ENCODE measurements at places on chromosomes 3 and 15. TPM values are rescaled to one million over a fixed set of nuclear protein-coding genes. Genes with fewer than 3 reads are reported as not detected.

GRCh38 chr15:91965501-91966193 lies 112.1 kb downstream of the SLCO3A1 start:
- peaks cover 5% of the 10 kb centered on the region for H3K4me1 ChIP-seq
- H3K27me3 ChIP-seq = peaks cover 16% of the 10 kb centered on the region
- peaks cover 2% of the 10 kb centered on the region for H3K36me3 ChIP-seq
- no peak for DNase-seq
- H3K27ac ChIP-seq = no peak overlapping the region

Gene PSTPIP1
- not detected for total RNA-seq

DNA sequence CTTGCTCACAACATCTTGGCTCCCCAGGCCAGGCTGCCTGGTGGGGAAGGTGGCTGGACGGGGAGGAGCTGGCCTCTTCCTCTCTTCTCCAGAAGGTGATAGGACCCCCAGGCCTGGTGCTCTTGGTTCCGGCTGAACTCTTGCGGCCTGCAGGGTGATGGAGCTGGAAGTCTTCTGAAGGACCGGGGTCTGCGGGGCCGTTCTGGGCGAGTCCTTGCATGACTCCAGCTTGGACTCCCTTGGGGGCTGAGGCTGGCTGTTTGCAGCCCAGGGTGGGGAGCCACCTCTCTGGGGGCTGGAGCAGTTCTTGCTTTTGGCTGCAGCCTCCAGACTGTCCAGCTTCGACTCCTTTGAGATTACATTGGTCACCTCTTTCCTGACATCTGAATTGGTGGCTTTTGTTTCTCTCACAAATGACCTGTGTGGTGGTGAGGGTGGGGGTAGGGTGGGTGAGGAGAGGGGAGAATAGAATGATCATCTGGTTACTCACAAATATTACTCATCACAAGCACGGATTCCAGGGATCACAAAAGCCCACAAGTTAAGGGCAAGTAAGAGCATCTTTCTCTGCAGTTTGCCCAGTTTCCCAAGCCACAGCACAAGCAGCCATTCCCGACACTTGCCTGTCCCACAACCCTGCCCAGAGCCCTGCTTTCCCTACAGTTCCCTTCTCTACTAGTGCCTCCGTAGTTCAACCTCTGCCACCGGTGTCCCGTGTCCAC lies 149.1 kb upstream of the HACD2 start:
- H3K27me3 ChIP-seq = peaks cover 14% of the 10 kb centered on the region
- H3K36me3 ChIP-seq = no peaks in the 10 kb centered on the region

Gene LMAN1L
- total RNA-seq = not detected

DNA sequence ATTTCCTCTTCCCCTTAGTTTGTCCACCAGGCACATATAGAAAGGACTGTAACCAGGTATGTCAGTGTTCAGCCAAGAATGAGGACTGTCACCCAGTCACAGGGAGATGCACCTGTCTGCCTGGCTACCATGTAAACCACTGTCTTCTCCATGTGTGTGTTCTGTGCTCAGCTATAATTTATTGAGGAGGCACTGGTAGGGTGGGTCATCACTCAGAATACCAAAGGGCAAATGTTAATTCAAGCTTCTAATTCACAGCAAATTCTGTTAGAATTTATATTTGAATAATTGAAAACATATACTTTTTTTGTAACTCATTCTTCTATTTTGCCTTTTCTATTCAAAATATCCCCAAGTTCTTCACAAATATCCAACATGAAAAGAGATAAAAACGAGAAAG lies 780.4 kb downstream of the MECOM start:
- no peak overlapping the region for H3K27ac ChIP-seq
- peaks cover 2% of the 10 kb centered on the region for H3K27me3 ChIP-seq
- no peaks in the 10 kb centered on the region for H3K36me3 ChIP-seq

- no peaks in the 10 kb centered on the region for H3K4me1 ChIP-seq
- DNase-seq = no peak
- no peaks in the 10 kb centered on the region for H3K27me3 ChIP-seq
Measured at GRCh38 chr3:162780313-162780712, 1283.7 kb downstream of the OTOL1 start.

GRCh38 chr3:109851854-109852253 lies 514.5 kb upstream of the DPPA4 start:
- no peak overlapping the region for H3K4me3 ChIP-seq
- no peaks in the 10 kb centered on the region for H3K4me1 ChIP-seq
- no peaks in the 10 kb centered on the region for H3K36me3 ChIP-seq
- DNase-seq = no peak
- no peaks in the 10 kb centered on the region for H3K27me3 ChIP-seq
- H3K27ac ChIP-seq = no peak overlapping the region

Gene STRC
- total RNA-seq = 1.6 TPM

GRCh38 chr3:77321646-77322045 lies 281.7 kb downstream of the ROBO2 start:
- peak overlapping the region; percentile 19 for H3K27ac ChIP-seq
- H3K4me1 ChIP-seq = peaks cover 7% of the 10 kb centered on the region
- no peaks in the 10 kb centered on the region for H3K27me3 ChIP-seq
- H3K4me3 ChIP-seq = no peak overlapping the region

- no peak overlapping the region for H3K27ac ChIP-seq
- peaks cover 3% of the 10 kb centered on the region for H3K4me1 ChIP-seq
- H3K4me3 ChIP-seq = no peak overlapping the region
- no peaks in the 10 kb centered on the region for H3K27me3 ChIP-seq
- no peak for DNase-seq
Measured at GRCh38 chr3:27585429-27585828, 101.2 kb upstream of the SLC4A7 start.

GRCh38 chr3:184474897-184475296 lies 86.7 kb upstream of the EPHB3 start:
- peaks cover 29% of the 10 kb centered on the region for H3K27me3 ChIP-seq
- H3K36me3 ChIP-seq = peaks cover 1% of the 10 kb centered on the region
- no peak overlapping the region for H3K27ac ChIP-seq
- H3K4me3 ChIP-seq = no peak overlapping the region

Gene PTPRG
- 44.3 TPM for total RNA-seq

GRCh38 chr3:33941804-33942203 lies 143.4 kb downstream of the PDCD6IP start:
- H3K27ac ChIP-seq = no peak overlapping the region
- H3K36me3 ChIP-seq = no peaks in the 10 kb centered on the region
- DNase-seq = no peak
- peaks cover 4% of the 10 kb centered on the region for H3K27me3 ChIP-seq

DNA sequence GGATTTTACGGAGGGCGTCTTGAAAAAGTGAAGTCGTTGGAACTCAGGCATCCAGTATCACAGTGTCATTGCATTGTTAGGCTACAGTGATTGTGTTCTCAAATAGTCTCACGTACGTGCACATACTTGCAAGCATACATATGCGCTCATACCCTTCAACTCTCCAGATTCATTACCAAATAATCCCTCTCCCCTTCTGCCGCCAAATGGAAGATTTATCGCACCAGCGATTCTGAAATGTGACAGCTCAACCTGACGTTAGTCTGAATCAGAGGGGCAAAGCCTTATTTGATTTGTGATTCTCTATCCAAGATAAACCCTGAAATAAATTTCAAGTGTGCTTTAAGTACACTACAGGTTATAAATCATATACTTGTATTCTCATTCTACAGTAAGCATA lies 119.4 kb downstream of the GADL1 start:
- no peak for DNase-seq
- no peak overlapping the region for H3K27ac ChIP-seq
- H3K27me3 ChIP-seq = peaks cover 6% of the 10 kb centered on the region
- peaks cover 32% of the 10 kb centered on the region for H3K4me1 ChIP-seq
- no peaks in the 10 kb centered on the region for H3K36me3 ChIP-seq

DNA sequence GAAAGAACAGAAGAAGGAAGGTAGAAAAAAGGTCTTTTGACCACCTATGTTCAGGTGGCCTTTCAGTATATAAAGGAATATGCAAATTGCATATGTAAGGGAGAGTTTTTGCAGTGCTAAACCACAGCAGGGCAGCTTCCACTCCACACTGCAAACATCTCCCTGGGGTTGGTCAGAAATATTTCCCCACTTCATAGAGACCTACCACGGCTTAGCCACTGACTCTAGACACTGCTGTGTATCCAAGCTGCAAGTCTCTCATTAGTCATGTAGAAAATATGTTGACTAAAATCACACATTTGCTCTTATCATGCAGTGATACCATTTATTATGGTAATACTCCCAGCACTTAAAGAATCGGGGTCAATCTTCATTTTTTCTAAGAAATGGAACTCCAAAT lies 214.9 kb upstream of the NR2F2 start:
- no peak for DNase-seq
- no peaks in the 10 kb centered on the region for H3K27me3 ChIP-seq
- no peaks in the 10 kb centered on the region for H3K36me3 ChIP-seq
- no peak overlapping the region for H3K27ac ChIP-seq

DNA sequence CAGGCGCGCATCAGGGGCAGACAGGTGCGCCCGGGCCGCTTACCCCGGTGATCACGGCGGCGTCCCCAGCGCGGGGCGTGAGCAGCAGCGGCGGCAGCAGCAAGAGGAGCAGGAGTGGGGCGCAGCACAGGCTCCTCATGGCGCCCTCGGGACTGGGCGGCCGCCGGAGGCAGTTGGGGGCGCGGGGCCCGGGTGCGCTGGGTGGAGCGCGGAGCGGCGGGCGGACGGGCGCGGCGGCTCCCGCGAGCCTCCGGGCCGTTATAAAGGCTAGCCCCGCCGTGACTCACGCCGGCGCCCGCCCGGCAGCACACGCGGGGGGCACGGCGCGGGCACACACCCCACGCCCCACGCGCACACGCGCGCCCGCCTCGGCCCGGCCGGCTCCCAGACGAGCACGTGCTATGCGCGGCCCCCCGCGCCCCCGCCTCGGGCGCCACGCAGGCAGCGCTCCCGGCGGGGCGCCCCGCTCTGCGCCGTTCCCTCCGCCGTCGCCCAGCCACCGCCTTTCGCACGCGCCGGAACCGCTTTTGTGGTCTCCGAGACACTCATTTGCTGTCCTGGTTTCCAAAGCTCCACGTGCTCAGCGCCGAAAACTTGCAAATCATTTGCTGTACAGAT lies at the start of gene PROK2:
Gene PROK2, minus strand, starts transcription at position 235 of the 618 bp plus-strand sequence. Its CDS starts 96 bp downstream, at position 139.
- H3K27me3 ChIP-seq = peaks cover 86% of the 10 kb centered on the region
- H3K4me1 ChIP-seq = peaks cover 4% of the 10 kb centered on the region
- H3K36me3 ChIP-seq = no peaks in the 10 kb centered on the region

GRCh38 chr3:28337230-28337629 lies 11.3 kb upstream of the ZCWPW2 start:
- H3K4me3 ChIP-seq = no peak overlapping the region
- no peaks in the 10 kb centered on the region for H3K4me1 ChIP-seq
- no peak for DNase-seq
- H3K27ac ChIP-seq = no peak overlapping the region

GRCh38 chr3:128352326-128352725 lies 114.4 kb downstream of the DNAJB8 start:
- no peak overlapping the region for H3K4me3 ChIP-seq
- H3K4me1 ChIP-seq = peaks cover 12% of the 10 kb centered on the region
- no peak overlapping the region for H3K27ac ChIP-seq
- no peak for DNase-seq
- peaks cover 7% of the 10 kb centered on the region for H3K27me3 ChIP-seq
- no peaks in the 10 kb centered on the region for H3K36me3 ChIP-seq

Gene CAND2
- total RNA-seq = 7.9 TPM

Gene SEMA6D
- total RNA-seq = 10.6 TPM

DNA sequence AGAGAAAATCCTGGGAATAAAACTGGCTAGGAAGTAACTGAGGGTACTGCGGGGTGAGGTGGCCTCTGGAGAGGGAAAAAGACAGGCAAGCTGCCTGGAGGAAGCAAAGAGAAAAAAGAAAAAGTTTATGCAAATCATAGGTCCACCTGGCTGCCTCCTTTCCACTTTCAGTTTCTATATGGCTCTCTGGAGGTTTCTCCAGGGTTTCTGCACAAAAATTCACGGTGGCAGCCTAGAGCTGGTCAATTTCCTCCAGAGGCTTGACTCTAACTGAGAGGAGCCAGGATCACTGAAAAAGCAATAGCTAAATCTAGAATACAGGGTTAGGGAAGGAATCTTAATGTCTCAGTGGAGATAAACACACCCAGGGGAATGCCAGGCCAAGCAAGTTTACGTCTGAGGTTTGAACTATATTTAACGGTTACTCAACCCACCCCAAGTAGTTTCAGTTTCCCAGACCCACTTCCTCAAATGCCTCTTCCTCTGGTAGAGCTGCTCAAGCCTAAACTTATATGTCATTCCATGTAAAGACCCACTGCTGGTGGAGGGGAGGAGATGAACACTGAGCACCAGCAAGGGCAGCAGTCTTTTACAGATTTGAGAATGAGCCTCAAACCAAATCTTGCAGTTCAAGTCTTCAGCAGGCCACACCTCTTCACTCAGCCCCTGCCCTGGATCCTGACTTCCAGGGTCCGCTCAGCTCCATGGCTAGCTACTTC lies 5.7 kb downstream of the LYSMD2 start:
- no peak for DNase-seq
- H3K27me3 ChIP-seq = peaks cover 46% of the 10 kb centered on the region
- H3K4me3 ChIP-seq = no peak overlapping the region
- H3K4me1 ChIP-seq = peaks cover 2% of the 10 kb centered on the region
- no peak overlapping the region for H3K27ac ChIP-seq

GRCh38 chr15:36815786-36816185 lies 236.4 kb downstream of the CDIN1 start:
- H3K4me3 ChIP-seq = no peak overlapping the region
- H3K27ac ChIP-seq = no peak overlapping the region
- peaks cover 16% of the 10 kb centered on the region for H3K4me1 ChIP-seq
- H3K27me3 ChIP-seq = no peaks in the 10 kb centered on the region
- DNase-seq = no peak

Gene HTR3E
- total RNA-seq = not detected

Gene C3orf70
- total RNA-seq = 5.8 TPM

GRCh38 chr15:25731411-25731810 lies 131.7 kb downstream of the ATP10A start:
- no peaks in the 10 kb centered on the region for H3K4me1 ChIP-seq
- H3K36me3 ChIP-seq = no peaks in the 10 kb centered on the region
- H3K4me3 ChIP-seq = no peak overlapping the region
- no peaks in the 10 kb centered on the region for H3K27me3 ChIP-seq
- no peak overlapping the region for H3K27ac ChIP-seq
- DNase-seq = no peak

- no peak for DNase-seq
- H3K4me3 ChIP-seq = no peak overlapping the region
- no peaks in the 10 kb centered on the region for H3K36me3 ChIP-seq
Measured at GRCh38 chr3:138457863-138458735, 23.7 kb downstream of the ESYT3 start.

Gene ZNF860
- total RNA-seq = 2.2 TPM
